ENCODE measurements at places on chromosomes 2 and 18.

GRCh38 chr2:70720124-70720523, 47.9 kb downstream of the ADD2 start:
- DNase-seq = no peak

GRCh38 chr2:190802626-190803209, 77.9 kb upstream of the GLS start:
- no peak for DNase-seq

GRCh38 chr2:48824116-48824515, 68.6 kb upstream of the LHCGR start:
- DNase-seq = no peak

DNA sequence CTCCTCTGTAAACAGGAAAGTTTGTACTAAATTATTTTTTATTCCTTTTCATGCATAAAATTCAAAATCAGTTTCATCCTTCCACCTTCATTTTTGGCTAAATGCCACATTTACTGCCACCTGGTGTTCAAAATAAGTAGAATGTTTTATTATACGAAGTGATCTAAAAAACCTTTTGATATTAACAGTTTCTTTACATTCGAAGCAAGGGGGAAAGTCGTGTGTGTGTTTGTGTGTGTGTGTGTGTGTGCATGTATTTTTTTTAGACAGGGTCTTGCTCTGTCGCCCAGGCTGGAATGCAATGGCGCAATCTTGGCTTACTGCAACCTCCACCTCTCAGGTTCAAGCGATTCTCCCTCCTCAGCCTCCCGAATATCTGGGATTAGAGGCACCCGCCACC, 9.0 kb upstream of the SCN9A start:
- no peak for DNase-seq

GRCh38 chr2:78967294-78967693, 58.2 kb upstream of the REG3G start:
- no peak for DNase-seq

DNA sequence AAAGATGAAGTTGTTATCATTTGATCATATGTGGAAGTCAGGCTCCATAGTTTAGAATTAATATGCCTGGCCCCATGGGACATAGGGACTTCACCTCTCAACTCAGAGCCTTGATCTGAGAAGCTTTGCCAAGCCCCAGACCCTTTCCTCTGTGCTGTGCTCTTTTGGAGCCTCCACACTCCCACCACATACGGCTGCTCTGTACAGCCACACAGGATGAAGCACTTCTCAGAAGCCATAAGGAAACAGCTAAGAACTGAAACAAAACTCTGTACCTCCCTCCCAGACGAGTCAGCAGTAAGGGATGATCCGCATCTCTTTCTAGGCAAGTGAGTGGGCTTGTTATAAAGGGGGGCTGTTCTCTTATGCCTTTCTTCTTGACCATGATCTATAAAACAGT, 66.5 kb downstream of the CAB39 start:
- peak; percentile 42 for DNase-seq

Data from CD8-positive, alpha-beta T cell (primary cell).